Activated T-helper 9 cell treated with anti-CD3 and anti-CD28 coated beads, Interleukin-2, amount 50 U/mL, for 16 hours (primary cell): ENCODE measurements at places on chromosomes 3 and 15.

DNA sequence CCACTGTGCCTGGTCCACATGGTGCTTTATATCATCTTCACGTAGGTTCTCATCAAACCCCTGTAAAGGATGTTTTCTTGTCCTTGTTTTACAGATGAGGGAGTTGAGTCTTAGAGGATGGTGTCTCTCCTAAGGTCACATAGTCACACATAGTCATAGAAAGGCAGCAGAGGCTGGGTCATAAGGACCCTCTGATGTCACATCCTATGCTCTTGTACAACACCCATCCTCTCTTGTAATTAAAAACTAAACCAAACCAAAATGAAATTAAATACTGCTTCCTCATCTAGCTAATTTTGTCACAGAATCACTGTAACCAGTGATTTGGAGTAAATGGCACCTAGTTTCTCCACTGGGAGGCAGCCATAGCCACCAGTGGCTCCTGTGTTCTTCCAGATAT is 21.8 kb upstream of the ATP1B3 start:
- DNase-seq: no peak

DNA sequence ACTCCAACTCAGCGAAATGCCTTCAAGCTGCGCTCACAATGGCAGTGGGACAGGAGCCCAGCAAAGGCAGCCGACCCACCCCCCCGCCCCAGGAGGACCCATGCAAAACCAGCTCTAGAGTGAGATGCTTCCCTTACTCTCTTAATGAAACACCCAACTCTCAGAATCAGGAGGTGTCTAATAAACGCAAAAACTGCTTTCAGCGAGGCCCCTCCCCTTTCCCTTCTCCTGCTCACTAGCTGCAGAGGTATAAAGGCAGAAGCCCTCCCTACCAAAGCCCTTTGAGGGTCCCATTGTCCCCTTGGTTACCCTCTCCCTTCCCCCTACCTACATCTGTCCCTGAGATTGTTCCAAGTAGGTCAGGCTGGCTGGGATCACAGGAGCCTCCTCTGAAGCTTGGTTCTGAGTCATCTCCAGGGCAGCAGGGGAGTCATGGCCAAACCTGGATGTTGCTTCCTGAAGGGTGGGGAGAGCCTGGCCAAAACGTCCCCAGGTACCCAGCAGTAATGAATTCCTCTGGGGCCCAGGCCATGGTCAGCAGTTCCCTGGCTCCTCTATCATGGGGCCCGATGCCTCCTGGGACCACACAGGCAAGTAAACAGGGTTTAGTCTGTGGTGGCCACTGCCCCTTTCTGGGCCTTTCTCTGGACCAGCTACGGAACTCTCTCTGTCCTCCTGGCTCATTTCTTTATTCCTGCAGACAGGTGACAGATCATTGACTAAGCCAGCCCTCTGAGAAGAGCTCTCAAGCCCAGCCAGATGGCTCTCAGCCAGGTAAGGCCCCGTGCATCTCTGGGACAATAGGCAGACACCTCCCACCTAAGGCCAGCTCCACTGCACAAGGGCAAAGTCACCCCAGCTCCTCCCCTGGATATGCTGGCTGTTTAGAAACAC is 8.6 kb downstream of the KLHL25 start:
- no peak for DNase-seq

DNA sequence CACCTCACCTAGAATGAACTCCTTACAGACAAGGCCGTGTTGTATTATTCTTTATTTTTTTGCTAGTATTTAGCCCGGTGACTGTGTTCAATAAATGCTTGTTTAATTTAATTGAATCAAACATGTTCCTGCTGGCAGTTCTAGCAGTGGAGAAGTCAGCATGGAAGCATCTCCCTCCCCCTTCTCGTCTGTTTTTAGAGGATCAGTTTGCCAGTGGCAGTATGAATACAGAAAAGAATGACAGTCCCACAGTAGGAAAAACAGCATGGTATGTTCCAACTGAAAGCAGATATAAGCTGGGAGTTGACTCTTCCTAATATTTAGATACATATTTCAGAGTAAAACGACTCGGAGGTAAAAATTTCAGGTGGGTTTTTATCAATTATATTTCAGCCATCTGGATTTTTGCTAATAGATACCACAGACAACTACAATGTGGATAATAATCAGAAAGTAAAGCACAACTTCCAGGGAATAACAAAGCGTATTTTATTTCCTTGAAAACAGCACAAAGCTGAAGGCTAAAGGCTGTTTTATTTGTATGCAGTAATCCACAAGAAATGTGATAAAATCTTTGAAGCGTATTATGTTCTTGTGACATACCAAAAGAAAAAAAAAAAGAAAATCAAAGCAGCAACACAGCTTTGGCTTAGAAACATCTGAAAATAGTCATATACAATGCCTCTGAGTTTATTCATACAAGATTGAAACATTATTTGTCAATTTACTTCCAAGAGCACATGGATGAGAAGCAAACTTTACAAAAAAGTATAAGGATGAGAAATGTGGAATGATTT is 244.5 kb upstream of the KCNMB2 start:
- DNase-seq: no peak

GRCh38 chr3:57464801-57465200 is 79.3 kb downstream of the DNAH12 start:
- DNase-seq: no peak

DNA sequence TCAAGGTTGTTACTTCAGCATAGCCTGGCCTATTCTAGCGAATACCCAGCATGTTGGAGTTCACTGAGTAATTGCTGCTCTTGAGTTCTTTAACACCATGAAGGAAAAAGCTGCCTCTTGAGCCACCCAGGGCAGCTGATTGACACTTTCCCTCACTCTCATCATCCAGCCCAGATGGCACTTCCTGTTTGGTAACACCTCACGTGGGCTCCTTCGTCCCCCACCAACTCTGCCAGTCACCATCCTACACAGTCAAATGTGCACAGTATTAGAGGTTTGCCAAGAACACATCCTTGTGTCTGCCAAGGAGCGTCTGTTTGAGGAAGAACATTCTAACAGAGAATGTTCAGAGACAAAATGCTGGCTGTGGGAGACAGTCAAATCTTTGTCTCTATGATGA is 266.3 kb downstream of the RPLP1 start:
- DNase-seq: no peak

GRCh38 chr3:28940530-28940929 is 340.3 kb upstream of the RBMS3 start:
- no peak for DNase-seq

DNA sequence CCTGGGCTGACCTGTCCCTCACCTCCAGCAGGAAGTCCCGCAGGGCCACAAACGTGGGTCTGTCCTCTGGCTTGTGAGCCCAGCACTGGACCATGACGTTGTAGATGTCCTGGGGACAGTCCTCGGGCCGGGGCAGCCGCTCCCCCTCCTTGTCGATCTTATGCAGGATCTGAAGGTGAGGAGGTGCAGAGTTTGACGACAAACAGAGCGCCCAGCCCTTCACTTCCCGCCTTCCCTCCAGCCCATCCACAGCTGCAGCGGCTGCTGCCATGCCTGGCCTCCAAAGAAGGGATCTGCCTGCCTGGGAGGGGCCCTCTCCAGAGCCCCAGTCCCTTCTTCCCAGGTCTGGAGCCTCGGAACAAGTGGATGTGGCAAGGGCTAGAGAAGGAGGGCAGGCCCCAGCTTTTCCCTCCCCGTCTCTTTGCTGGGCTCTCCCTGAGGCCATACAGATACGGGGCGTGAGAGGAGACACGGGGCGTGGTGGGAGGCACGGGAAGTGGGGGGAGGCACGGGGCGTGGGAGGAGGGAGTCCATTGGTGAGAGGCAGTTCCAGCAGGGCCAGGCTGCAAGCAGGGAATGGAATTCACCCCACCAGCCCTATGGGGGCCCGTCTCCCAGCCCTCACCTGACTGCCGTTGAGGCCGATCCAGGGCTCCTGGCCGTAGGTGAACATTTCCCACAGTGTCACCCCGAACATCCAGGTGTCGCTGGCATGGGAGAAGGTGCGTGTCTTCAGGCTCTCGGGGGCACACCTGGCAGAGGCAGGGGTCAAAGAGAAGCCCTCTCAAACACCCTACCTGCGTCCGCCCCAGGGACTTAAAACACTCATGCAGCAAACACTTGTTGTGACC is 29.7 kb downstream of the TNK2 start:
- DNase-seq: no peak

- no peak for DNase-seq
Observed at GRCh38 chr15:62439543-62440016, 274.5 kb upstream of the C2CD4B start.

- DNase-seq: no peak
Observed at GRCh38 chr15:92655178-92655995, at the start of gene FAM174B. Gene FAM174B, minus strand, starts transcription at chr15:92655775.

DNA sequence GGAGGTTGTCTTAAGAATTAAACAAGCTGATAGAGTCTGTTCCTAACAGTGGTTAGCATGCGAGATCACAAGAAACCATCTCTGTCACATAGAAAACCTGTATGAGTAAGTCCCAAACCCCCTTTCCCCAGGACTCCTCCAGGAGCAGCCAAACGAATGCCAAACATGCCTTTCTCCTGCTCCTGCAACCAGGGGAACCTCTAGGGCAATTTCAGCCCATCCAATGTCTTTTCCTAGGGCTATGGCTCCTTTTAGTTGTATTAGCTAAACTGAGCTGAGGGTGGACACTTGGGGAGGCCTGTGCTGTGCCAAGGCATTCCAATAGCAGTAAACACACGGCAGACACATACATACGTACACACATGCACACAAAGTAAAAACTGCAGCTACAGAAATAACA is 36.5 kb upstream of the TIMP4 start:
- DNase-seq: no peak

DNA sequence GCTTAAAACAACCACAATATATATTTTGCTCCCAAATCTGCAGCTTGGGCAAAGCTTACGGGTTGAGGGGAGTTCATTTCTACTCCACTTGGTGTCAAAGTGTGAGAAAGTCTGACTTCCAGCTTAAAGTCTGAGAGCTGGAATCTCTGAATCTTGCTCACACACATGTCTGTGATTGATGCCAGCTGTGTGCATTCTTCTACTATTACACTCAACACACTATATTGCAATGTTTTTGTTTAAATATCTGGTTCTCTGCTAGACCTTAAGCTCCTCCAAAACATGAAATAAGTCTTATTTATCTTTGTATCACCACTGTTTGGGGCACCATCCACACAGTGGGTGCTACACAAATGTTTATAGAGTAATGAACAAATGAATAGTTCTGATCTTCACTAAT is 36.7 kb upstream of the SECISBP2L start:
- no peak for DNase-seq

GRCh38 chr3:194133661-194134230 is 2.2 kb upstream of the HES1 start:
- DNase-seq: no peak

DNA sequence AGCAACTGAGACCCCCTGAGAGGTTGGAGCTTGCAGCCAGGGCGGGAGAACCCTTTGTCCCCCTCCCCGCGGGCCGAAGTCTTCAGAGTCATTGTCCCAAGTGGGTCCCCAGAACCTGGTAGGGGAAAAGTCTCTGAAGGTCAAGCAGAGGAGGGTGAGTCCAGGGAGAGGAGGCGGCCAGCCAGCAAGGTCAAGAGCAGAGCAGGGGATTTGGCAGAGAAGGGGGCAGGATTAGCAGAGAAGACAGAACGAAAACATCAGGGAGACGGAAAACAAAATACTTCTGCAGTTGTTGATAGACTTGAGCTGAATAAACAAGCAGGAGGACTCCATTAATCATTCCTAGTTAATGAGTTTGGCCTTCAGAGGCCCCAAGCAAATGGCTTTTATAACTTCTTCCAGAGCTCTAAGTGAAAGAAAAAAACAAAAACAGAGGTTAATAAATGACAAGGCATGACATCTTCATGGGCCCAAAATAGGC is 66.7 kb downstream of the GRIP2 start:
- DNase-seq: no peak

GRCh38 chr3:167814441-167814951 is 79.0 kb downstream of the SERPINI1 start:
- DNase-seq: no peak

DNA sequence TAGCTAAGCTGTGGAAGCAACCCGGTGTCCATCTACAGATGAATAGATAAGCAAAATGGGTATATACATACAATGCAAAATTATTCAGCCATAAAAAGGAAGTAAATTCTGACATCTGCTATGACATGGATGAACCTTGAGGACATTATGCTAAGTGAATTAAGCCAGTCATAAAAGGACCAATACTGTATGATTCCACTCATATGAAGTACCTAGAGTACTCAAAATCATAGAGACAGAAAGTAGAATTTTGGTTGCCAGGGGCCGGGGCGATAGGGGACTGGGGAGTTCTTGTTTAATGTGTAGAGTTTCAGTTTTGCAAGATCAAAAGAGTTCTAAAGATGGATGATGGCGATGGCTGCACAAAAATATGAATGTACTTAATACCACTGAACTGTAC is 10.3 kb downstream of the EID1 start:
- DNase-seq: no peak

GRCh38 chr3:73431183-73431900 is 193.4 kb downstream of the PDZRN3 start:
- no peak for DNase-seq

GRCh38 chr3:180278583-180279188 is 241.9 kb upstream of the PEX5L start:
- no peak for DNase-seq

DNA sequence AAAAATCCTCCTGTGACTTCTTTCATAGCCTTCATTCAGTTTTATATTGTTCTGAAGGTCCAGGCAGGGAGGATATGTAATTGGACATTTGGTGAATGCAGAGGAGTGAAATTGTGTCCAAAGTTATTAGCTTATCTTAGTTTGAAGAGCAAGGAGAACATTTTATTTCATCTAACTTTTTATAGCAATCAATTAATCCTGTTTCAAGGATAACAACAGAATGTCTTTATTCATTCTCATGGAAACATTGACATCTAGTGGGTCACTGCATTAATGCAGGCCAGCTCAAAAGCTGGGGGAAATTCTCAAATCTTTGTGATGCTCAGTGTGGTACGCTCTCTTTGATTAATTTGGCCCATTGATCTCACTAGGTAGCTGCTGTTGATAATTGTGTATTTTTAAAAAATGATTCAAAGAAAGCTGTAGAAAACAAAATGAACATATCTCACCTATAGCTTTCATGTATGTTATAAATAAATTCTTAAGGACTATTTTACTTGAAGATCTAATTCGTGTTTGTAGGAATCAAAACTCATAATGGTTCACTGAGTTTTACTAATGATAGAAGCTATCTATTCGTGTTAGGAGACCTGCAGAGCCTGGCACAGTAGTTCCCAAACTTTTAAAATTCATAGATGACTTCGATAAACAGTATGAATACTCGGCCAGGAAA is 150.8 kb upstream of the KCNMB2 start:
- DNase-seq: no peak

- DNase-seq: no peak
Observed at GRCh38 chr3:24378313-24378712, 116.3 kb downstream of the THRB start.

- DNase-seq: no peak
Observed at GRCh38 chr3:151011427-151011826, 38.9 kb upstream of the CLRN1 start.
